ENCODE measurements at places on chromosomes 1 and 21.

DNA sequence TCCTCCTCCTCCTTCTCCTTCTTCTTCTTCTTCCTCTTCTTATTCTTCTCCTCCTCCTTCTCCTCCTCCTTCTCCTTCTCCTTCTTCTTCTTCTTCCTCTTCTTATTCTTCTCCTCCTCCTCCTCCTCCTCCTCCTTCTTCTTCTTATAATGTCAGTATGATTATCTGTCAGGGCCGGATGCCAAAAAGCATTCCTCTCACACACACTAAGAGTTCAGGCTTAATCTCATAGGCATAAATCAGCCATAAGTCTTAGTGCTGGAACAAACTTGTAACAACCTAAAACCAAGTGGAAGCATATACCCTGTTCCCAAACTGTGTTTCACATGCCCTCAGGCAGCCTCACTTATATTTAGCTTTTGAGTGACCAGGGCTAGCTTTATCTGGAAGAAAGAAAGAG lies 240.3 kb downstream of the LMX1A start:
- DNase-seq = no peak

- DNase-seq = no peak
These were observed 262.7 kb downstream of the MATN1 start for GRCh38 chr1:30460661-30461060.

GRCh38 chr1:113765306-113766230 lies 6.3 kb upstream of the PHTF1 start:
- DNase-seq = no peak

DNA sequence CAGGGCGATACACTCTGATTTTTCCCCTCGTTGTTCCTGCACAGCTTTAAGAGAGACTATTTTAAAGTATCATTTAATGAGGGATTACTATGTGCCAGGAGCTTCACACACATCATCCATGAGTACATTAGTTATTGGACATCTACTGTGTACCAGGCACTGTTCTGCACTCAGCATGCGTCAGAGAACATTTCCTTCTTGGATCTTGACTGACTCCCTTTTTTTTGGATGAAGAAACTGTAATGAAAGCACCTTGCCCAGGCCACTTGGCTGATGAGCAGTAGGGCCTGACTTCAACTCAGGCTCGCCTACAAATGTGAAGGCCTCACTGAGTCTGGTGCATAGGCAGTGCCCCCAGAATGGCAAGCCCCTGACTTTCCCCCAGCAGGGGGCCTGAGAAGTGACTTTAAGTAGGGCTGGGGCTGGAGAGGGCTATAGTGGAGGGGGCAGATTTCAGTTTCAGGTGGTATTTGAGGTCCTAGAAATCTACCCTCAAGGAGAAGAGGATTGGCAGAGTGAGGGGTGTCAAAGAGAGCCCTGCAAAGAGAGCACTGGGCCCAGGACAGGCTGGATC lies 50.0 kb downstream of the PTPRU start:
- no peak for DNase-seq

DNA sequence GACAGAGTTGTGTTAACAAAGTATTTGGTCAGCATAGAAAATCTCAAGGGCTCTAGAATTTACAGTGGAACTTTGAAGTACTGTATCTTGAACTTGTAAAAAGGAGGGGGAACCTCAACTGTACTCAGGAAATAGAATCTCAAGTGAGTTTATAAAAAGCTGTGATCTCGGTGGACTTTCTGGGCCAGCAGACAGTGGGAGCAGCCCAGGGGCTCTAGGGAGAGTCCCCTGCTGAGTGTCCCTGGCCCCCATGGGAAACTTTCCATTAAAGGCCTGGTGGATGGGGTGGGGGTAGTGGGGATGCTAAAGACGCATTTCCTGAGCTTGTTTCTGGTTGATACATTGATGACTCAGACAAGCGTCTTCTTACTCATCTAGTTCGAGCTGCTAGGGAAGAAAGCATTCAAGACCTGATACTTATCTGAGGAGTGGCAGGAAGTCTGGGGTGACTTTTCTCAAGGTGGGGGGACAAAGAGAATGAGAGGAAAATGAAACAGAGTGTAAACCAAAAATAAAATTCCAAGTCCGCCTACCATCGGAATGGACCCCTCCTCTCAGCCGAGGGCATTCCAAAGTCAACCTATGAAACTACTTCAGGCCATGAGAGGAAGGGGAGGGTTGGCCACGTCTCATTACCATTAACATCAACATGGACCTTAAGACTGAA lies 65.5 kb downstream of the NID1 start:
- DNase-seq = peak; percentile 69

DNA sequence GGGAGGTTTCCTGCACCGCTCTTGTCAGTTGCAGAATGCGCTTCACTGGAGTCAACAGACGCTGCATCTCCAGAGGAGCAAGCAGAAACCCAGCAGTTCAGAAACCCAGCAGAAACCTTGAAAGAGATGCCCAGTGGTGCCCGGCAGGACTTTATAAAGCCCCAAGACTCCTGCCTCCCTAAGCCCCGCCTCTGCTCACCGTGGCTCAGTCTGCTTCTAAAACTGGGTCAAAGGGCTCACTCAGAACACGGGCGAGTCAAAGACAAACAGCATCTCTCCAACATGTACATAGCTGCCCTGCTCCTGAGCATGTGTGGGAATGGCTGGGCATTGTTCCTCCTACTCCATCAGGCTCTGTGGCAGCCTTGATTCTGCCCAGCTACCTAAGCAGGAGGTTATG lies at the start of gene HMGCS2:
HMGCS2 (minus strand) TSS at position 128 of the 400 bp plus-strand sequence; CDS start at position 67, 61 bp downstream.
- no peak for DNase-seq

GRCh38 chr1:54857746-54858561 lies 29.0 kb downstream of the DHCR24 start:
- DNase-seq = peak; percentile 84

- peak; percentile 34 for DNase-seq
These were observed 2.0 kb downstream of the TEX46 start for GRCh38 chr1:23013657-23014056.

GRCh38 chr1:179984942-179985341 lies 30.3 kb downstream of the CEP350 start:
- DNase-seq = no peak

DNA sequence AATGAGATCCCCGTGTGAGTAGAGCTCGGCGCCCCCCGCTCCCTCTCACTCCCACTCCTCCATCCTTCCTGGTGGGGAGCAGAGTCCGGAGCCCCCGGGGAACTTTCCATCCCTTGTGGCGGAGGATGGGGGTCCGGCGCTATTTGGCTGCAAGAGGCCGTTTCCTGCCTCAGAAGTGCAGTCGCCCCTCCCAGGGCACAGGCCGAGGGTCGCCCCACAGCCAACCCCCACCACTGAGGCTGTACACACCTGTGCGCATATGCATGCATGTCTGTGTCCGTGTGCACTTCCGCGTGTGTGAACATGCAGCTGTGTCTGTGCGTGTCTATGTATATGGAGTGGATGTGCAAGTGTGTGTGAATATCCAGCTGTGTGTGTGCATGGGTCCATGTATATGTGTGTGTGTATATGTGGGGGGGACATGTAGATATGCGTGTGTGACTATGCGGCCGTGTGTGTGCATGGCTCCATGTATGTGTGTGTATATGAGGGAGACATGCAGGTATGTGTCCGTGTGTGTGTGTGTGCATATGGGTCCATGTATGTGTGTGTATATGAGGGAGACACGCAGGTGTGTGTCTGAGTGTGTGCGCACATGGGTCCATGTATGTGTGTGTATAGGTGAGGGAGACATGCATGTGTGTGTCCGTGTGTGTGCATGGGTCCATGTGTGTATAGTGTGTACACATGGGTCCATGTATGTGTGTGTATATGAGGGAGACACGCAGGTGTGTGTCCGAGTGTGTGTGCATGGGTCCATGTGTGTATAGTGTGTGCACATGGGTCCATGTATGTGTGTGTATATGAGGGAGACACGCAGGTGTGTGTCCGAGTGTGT lies 21.9 kb downstream of the RNF223 start:
- no peak for DNase-seq

GRCh38 chr1:192303029-192303428 lies 13.8 kb upstream of the RGS21 start:
- no peak for DNase-seq

GRCh38 chr1:4010814-4011605 lies 110.9 kb upstream of the C1orf174 start:
- no peak for DNase-seq

DNA sequence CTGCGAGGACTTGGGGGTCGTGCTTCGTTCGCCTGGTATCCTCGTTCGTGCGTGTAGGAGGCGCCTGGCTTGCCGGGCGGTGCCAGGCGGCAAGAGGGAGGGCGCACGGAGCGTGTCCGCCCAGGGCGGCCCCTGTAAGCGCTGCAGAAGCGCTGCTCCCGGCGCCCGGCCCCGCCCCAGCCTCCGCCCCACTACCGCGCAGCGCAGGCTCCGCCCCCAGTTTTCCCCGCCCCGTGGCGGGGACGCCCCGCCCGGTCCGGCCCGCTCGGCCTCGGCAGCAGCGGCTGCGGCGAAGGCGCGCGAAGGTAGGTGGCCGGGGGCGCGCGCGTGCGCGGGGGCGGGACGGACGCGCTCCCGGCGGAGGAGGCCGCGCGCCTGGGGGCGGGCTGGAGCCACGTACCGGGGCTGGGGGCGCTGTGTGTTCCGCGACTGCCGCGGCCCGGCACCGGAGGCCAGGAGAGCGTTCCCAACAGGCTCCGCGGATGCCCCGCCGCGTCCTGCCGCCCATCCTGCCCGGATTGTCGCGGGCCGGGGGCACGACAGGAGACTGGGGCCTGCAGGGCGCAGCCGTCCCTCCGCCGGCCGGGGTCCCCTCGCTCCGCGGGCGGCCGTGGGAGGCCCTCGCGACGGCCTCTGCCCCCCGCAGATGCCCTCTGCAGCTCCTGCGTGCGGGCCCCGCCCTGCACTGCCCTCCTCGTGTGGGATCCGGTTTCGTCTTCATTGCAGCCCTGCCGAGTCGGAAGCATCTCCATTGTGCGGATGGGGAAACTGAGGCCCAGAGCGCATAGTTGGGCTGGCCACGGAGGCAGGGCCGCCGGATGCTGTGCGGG lies 7.7 kb upstream of the CROCC start:
- DNase-seq = peak; percentile 98

GRCh38 chr21:41953831-41954653 lies at the start of gene C2CD2:
Gene C2CD2 (minus strand): TSS chr21:41954018. CDS start chr21:41953648, 370 bp downstream.
- DNase-seq = peak; percentile 90

DNA sequence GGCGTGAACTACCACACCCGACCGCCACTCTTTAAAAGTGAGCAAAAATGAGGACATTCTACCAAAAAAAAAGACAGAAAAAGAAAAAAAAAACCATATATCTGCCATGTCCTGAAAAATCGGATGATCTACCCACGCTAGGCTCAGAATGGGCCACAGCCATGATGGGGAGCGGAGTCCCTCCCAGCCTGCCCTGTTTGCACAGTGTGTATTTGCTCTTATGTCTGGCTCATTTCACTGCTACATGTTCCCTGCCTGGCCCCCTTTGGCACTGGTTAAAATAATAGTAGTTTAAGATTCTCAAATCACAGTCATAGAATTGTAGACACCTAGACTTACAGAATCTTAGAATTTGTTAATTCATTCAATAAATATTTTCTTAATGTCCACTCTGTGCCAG lies 121.9 kb downstream of the PTPRU start:
- no peak for DNase-seq

DNA sequence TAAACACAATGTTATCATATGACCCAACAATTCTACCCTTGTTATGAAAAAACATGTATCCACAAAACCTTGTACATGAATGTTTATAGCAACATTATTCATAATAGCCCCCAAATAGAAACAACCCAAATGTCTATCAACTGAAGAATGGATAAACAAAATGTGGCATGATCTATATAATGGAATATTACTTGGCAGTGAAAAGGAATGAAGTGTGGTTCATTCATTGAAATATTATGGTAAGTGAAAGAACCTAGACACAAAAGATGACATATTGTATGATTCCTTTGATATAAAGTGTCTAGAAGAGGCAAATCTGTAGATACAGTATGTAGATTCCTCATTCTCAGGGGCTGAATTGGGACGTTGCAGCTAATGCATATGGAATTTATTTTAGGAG lies 151.2 kb downstream of the KIF26B start:
- no peak for DNase-seq

DNA sequence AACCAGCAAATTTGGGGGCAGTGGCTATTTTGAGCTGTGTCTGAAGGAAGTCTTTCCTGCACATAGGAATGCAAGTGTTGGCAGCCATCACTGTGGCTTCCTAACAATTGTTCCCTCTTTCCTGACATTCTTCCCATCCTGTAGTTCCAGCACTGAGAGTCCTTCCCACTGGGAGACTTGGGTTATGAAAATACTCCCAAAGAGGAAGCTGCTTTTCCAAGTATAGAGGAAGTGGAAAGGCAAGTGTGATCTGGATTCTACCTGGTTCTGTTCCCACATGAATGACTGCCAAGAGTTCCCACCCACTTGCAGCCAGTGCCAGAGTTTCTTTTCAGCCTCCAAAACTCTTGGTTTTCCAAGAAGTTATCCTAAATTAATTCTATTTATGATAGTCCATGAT lies 98.5 kb upstream of the CD53 start:
- no peak for DNase-seq

DNA sequence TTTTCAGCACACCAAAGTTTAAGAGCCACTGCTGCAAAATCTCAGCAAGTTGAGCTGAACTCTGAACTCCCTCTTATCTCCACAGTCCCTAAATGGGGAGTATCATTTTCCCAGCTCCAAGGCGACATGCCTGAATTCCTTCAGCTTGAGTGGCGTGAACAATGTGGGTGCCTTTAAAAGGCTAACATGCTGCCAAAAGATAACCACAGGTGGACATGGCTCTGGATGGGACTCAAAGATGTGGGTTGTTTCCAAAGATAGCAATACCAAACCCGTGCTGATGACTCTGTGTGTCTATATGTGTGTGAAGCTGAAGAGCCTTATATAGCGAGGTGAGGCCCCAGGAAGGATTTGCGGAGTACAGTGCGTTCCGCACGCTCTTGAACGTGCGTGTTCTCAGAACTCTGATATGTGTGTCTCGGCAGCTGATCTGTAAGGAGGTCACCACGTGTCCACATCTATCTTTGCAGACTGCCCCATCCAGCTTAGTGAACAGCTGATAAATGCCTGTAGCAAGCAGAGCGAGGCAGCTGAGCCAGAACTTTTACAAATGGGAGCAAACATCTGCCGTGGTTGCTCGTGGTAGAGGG lies 189.2 kb downstream of the DYRK1A start:
- no peak for DNase-seq

DNA sequence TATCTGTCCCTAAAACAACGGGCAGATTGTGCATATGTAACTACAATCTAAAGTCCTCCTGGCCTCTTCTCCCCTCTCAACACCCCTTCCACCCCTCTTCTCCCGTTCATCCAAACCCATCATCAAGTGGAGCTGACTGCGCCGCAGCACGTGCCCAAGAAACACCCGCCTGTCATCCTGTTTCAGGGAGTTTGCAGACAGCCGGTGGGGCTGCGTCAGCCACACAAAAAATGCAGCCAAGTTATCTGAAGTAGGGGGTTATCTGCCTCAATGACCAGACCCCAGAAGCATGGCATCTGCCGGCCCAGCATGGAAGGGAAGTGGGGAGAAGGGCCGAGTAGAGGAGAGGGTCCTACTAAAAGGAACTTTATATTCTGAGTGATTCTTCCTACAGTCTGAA lies 49.0 kb downstream of the GPR161 start:
- DNase-seq = no peak

DNA sequence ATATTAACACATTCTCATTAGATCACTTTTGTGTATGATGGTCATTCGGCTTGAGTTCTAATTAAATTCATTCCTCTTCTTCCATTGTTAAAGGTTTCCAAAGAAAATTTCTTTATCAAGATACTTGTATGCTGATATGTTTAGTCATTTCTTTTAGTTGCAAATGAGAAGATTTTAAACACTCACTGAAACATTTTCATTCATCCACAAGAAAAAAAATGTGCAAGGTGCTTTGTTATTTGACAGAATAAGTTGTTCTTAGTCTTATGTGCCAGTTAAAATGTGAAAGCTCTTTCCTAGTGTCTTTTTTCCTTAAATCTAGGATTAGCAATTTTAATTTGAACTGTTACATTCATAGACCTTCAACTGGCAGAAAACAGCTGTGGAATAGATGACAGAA lies 727.0 kb upstream of the NEGR1 start:
- DNase-seq = no peak
